ENCODE measurements at places on chromosomes 6 and 20. TPM values are rescaled to one million over a fixed set of nuclear protein-coding genes. Genes with fewer than 3 reads are reported as not detected.

The C20orf204 gene
- 1.8 TPM for total RNA-seq

The VNN1 gene
- not detected for total RNA-seq

The CCN5 gene
- total RNA-seq, result not detected

The FAM83C gene
- not detected for total RNA-seq

The ACSS1 gene
- 3.3 TPM for total RNA-seq

The OOEP gene
- total RNA-seq, result not detected

The SMPD2 gene
- total RNA-seq, result 10.0 TPM

The TPD52L1 gene
- 44.5 TPM for total RNA-seq

The SNHG17 gene
- total RNA-seq, result 86.1 TPM

The RHAG gene
- not detected for total RNA-seq
